ENCODE measurements at places on chromosomes 5 and 9.

GRCh38 chr5:93607367-93608258 is 24.6 kb downstream of the NR2F1 start:
- DNase-seq: peak; percentile 30

- DNase-seq: no peak
Measured at GRCh38 chr9:4547016-4547415, 56.7 kb downstream of the SLC1A1 start.

GRCh38 chr9:108383796-108384195 is 472.0 kb downstream of the ACTL7B start:
- no peak for DNase-seq

GRCh38 chr9:98791608-98792490 is 4.5 kb downstream of the ANKS6 start:
- DNase-seq: no peak

GRCh38 chr5:124454081-124454480 is 292.4 kb downstream of the ZNF608 start:
- no peak for DNase-seq

DNA sequence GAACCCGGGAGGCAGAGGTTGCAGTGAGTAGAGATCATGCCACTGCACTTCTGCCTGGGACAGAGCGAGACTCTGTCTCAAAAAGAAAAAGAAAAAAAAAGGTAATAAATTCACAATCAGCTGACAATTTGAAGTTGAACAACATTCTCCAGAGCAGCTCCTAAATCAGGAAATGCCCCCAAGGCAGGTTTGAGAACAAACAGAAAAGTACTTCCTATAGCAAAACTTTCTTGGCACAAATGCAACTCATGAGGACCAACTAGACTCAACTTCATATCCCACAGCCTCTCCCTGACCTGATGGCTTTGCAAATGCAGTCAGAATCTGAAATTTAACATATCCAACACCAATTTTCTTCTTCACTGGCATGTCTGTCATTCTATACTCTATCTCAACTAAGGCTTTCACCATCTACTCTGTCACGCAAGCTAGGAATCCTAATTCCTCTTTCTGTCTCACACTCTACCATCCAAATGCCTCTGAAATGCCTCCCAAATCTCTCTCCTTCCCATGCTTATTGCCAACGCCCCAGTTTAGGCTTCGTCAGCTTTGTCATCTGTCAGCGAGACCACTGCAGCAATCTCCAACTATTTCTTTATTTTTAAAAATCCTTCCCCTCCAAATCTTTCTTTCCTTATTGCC is 113.3 kb downstream of the MAPKAP1 start:
- no peak for DNase-seq
